ENCODE measurements at places on chromosomes 16 and 17.

DNA sequence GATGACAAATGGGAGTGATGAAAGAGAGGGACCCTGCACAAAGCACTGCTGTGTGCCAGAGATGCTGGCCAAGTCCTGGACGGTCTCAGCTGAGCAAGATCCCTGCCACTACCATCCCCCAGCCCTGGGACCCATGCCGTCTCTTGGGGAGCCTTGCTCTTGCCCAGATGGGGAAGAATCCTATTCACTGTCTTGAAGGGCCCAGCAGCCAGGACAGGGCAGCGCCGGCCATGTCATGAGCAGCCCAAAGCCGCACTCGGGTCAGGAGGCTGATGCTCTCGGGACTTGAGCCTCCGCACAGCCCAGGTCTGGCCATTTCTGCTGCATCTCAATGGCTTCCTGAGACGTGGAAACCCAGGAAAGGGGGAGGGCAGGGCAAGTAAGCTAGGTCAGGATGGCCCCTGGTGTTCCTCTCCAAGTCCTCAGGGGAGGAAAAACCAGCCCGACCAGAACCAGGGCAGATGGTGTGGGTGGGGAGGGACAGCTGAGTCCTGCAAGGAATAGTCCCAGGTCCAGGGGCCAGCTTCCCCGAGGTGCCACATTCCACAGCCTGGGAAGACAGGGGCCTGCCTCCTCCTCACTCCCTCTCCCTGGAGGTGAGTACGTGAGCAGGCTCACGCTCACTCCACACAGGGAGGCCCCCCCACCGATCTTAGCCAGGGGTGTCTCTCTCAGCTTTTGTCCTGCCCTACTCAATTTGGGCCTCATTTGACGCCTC, 7.8 kb upstream of the KRT19 start:
- no peak for DNase-seq

DNA sequence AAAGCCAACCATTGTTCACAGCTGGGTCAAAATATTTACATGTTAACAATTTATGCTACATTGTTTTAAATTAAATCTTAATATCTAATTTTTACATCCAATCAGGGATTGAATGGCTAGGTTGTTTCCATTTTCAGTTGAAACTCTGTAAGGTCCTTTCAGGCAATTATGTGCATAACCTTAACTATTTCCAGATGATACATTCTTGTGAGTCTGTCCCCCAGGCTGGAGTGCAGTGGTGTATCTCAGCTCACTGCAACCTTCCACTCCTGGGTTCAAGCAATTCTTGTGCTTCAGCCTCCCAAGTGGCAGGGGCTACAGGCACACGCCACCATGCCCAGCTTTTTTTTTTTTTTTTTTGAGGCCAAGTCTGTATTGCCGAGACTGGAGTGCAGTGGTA, 10.4 kb downstream of the CDC42EP4 start:
- no peak for DNase-seq

DNA sequence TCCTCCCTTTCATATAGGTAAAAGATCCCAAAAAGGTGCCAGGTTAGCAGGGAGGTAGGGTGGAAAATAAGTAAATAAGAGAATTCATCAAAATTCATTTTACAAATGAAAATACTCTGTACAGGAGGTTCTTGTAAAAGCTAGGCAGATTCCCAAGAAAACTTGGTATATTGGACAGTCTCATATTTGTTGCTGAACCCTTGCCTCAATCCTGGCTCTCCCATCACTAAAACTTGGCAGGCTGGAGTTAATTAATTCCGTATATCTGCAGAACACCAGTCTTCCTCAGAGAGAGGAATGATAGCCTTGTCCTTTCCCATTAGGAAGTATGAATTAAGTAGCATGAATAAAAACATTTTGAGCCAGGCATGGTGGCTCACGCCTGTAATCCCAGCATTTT, 66.2 kb upstream of the MTMR4 start:
- no peak for DNase-seq

DNA sequence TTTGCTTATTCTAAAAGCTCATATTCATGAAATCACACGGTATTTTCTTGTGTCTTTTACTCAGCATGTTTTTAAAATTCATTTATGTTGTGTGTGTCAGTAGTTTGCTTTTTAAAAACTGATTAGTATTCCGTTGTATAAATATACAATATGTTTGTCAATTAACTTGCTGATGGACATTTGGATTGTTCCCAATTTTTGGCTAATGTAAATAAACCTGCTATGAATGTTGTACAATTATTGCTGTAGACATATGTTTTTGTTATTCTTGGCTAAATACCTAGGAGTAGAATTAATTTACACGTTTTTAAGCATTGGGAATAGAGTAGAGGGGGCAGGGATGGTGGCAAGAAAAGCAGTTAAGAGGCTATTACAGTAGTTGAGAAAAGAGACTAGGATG, 199.5 kb upstream of the CCL2 start:
- DNase-seq: no peak

- DNase-seq: no peak
These were observed 79.0 kb downstream of the NETO2 start for GRCh38 chr16:47064775-47065174.

Data from activated CD8-positive, alpha-beta memory T cell treated with anti-CD3 and anti-CD28 coated beads for 48 hours (primary cell).